CD4-positive, alpha-beta T cell treated with Interferon alpha-2 for 1 hour (primary cell): ENCODE measurements at places on chromosomes 6 and 20.

GRCh38 chr20:34747479-34747878, 43.3 kb downstream of the TP53INP2 start:
- DNase-seq, result no peak

GRCh38 chr6:145865595-145865994, 51.0 kb upstream of the FBXO30 start:
- DNase-seq, result peak; percentile 8

GRCh38 chr6:2957696-2958330, 13.6 kb downstream of the SERPINB6 start:
- DNase-seq, result no peak

DNA sequence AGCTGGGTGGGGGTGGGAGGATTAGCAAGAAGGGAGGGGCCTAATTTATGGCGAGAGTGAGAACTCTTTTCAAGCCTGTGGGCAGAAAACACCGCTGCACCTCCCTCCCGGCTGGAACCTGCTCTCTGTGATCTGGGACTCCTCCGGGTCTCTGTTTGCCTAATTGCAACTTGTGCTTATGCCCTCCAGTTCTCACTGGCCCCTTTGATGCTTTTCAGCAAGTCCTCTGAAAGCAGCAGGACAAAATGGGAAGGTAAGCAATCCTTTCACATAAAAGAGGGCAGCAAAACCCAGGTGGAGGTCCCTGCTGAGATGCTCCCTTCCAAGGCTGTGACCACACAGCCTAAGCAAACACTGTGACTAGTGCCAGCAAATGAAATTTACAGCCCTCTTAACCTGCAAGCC, 523.0 kb upstream of the FLRT3 start:
- no peak for DNase-seq

GRCh38 chr20:58076405-58076804, 152.0 kb downstream of the ANKRD60 start:
- DNase-seq, result no peak

GRCh38 chr6:3138341-3138740, 19.0 kb downstream of the TUBB2A start:
- DNase-seq, result no peak
